ENCODE measurements at places on chromosomes 7 and 10. TPM values are rescaled to one million over a fixed set of nuclear protein-coding genes. Genes with fewer than 3 reads are reported as not detected.
A peak's percentile ranks its signal among the peaks of the same experiment; 100 is the strongest.

Gene ASB10
- total RNA-seq, result not detected

Gene KAT6B
- total RNA-seq, result 21.1 TPM

Gene NKX6-2
- not detected for total RNA-seq

Gene PRDX3
- total RNA-seq, result 239 TPM

Gene EVX1
- total RNA-seq, result not detected

Gene CYP3A7
- not detected for total RNA-seq

Gene HOXA4
- 5.3 TPM for total RNA-seq

Gene PRSS37
- not detected for total RNA-seq

- no peak for DNase-seq
These were observed 11.6 kb downstream of the ZNF316 start for GRCh38 chr7:6648815-6649104.

- DNase-seq, result no peak
These were observed 16.2 kb downstream of the GALNT17 start for GRCh38 chr7:71148098-71148497.

DNA sequence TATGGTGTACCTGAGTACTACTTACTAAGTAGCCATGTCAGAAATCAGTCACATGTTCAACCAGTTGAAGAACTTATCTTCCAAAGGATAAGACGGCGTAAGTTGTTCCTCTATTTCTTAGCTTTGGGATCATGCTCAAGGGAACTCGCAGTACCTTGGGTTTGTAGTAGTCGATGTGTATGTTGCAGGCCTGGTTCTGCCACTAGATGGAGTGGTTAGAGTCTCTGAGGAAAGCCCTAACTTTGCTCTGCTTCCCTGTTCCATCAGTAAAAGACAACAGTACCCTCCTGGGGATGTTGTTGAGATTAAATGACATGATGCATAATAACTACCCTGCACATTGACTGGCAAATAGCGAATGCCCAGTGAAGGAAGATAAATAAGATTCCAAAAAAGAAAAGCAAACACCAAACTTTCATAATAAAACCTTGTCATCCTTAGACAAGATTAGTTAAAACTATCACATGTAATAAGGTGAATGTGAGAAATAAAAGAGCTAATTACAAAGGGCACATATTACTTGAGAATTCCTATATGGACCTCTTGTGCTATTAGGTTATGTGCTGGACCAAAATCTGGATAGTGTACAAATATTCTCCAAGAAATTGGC lies 165.9 kb downstream of the ABCA13 start:
- peak; percentile 15 for DNase-seq

DNA sequence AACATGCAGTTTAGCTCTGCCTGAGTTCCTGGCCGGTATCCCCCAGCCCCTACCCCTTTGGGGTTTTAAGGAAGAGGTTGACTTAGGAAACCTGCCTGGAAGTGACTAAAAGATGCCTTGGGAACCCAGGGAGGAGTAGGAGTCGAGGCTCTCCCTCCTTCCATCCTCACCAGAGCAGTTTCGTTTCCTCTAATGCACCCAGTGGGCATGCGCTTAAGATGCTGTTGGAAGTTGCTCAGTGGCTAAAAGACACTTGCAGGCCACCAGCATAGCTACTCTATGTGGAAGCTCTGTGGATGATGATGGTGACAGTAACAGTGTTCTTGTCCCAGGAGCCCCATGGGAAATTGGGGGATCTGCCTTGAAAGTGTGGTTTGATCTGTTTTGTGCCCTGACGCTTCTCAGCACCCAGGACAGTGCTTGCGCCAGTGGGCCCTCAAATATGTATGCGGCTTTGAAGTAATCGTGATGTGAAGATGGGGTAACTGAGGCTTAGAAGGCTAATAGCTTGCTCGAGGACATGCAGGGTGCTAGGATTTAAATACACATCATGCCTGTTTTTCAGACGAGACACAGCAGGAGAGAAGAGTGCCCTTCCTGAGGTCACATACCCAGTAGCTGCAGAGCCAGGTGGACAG lies 32.0 kb downstream of the TBATA start:
- no peak for DNase-seq

GRCh38 chr7:135322571-135323340 lies 89.1 kb downstream of the STRA8 start:
- no peak for DNase-seq

DNA sequence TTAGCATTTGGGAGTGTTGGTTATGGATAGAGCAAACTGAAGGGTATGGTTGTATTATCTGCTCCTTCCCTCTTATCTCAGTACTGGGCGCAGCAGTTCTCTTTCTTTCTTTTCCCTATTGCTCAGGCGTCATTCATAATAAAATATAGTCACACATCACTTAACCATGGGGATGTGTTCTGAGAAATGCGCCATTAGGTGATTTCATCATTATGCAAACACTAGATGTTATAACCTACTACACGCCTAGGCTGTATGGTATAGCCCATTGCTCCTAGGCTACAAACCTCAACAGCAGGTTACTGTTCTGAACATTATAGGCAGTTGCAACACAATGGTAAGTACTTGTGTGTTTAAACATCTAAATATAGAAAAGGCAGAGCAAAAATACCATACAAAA lies 401.7 kb downstream of the EXOC4 start:
- DNase-seq, result no peak

DNA sequence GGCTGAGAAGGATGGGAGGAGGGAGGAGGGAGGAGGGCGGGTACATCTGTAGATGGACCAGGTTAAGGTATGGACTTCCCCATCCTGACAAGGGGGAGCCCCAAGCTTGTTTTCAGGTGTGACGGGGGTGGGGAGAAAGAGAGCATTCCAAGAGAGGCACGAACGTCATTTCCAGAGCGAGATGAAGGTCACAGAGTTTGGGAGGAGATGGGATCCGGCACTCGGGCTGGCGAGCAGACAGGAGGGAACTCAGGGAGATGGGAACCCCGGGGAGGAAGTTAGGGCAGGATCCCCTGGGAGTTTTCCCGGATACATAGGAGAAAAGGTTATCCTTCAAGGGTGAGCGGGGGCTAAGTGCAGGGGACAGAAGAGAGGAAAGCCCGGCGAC lies 118.8 kb downstream of the CUX1 start:
- no peak for DNase-seq

DNA sequence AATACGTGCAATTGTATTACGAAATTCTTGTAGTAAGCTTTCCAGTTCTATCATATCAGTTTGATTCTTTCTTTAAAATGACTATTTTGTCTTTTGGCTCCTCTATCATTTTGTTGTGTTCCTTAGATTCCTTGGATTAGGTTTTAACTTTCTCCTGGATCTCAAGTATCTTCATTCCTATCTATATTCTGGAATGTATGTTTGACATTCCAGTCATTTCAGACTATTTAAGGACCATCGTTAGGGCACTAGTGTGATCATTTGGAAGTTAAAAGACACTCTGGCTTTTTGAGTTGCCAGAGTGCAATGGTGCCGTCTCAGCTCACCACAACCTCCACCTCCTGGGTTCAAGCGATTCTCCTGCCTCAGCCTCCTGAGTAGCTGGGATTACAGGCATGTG lies 45.7 kb upstream of the SFTPD start:
- no peak for DNase-seq

DNA sequence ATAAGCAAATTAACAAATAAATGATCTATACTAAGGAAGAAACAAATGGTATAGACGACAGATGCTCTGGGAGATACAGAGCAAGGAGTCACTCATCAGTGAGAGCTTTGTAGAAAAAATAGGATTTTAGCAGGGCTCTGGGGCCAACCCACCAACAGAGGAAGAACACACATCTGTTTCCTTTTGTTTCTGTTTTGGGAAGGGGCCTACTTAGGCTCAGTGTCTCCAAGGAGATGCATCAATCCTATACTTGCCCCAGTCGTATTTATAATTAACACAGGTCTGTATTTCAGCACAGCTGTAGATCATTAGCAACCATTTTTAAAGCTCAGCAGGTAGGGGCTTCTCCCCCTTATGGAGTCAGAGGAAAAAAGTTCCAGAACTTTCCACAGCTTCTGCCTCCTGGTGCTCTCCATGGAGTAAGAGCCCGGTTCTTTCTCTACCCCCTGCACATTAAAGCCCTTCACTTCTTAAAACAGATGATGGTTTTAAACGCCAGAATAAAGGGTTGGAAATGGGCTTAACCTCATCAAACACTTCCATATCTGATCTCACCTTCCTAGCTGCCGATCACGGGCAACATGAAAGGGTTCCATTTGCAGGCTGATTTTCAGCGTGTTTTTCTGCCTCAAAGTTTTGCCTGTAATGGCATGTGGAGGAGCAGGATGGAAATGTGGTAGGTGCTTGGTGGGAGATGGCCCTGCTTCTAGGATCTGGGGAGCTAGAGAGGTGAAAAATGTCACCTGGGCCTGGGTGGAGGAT lies 291.7 kb downstream of the TCF7L2 start:
- no peak for DNase-seq

DNA sequence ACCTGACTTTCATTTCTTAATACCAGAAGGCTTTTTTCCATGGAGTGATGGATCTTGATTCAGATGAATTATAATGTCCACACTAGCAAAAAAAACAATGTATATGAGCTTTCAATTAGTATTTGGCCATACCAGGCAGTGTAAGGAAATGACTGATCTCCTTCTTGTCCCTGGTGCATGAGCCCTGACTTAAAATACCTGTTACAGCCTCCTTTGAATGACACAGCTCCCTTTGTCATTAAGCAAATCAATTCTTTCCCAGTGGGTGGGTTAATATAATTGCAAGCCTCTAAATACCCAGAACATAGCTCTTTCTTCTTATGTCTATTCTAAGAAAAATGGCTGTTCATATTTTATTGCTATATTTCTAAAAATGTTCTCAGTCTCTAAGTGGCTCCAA lies 164.7 kb downstream of the C1GALT1 start:
- DNase-seq, result no peak

DNA sequence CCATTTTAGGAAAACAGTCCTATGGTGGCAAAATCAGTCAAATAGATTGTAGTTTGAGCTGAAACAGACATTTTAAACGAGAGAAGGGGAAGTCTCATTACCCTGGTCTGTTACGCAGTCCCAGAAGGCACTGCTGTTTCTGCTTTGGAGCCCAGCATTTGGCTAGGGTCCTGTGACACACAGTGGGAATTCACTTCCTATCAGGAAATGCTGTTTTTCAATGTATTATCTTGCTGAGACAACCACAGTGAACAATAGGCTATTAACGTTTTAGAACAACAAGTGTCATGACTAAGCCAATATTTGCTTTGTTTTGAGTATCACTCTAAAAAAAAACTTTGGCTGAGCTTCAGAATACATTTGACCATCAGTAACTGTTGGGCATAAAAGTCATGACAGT lies 74.1 kb downstream of the ADD3 start:
- DNase-seq, result no peak
